Umbilical cord (tissue), 2 donors: ENCODE measurements at places on chromosomes 2 and 18. TPM values are rescaled to one million over a fixed set of nuclear protein-coding genes. Genes with fewer than 3 reads are reported as not detected.
A peak's percentile ranks its signal among the peaks of the same experiment; 100 is the strongest.

GRCh38 chr2:145258903-145259579 is 739.1 kb upstream of the ZEB2 start:
- DNase-seq: no peak

BIRC6 gene
- total RNA-seq: 174 TPM

DNA sequence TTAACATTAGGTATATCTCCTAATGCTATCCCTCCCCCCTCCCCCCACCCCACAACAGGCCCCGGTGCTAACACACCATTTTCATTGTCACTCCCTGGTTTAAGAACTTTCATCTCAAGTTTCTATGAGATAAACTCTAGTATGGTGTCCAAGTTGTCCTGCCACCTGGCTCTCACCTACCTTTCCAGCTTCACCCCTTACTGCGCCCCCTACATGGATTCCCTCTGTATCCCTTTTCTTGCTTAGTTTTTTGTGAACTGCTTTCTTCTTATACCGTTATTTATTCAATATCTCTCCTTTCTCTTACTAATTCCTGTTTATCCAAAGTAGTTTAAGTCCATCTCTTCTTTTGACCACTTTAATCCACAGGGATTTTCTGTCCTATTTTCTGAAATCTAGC is 15.2 kb downstream of the EML4 start:
- no peak for DNase-seq

DYSF gene
- 2.9 TPM for total RNA-seq

GRCh38 chr2:196967116-196967515 is 40.6 kb upstream of the PGAP1 start:
- peak; percentile 38 for DNase-seq

- no peak for DNase-seq
Measured at GRCh38 chr2:40380041-40380440, 71.8 kb downstream of the SLC8A1 start.

DNA sequence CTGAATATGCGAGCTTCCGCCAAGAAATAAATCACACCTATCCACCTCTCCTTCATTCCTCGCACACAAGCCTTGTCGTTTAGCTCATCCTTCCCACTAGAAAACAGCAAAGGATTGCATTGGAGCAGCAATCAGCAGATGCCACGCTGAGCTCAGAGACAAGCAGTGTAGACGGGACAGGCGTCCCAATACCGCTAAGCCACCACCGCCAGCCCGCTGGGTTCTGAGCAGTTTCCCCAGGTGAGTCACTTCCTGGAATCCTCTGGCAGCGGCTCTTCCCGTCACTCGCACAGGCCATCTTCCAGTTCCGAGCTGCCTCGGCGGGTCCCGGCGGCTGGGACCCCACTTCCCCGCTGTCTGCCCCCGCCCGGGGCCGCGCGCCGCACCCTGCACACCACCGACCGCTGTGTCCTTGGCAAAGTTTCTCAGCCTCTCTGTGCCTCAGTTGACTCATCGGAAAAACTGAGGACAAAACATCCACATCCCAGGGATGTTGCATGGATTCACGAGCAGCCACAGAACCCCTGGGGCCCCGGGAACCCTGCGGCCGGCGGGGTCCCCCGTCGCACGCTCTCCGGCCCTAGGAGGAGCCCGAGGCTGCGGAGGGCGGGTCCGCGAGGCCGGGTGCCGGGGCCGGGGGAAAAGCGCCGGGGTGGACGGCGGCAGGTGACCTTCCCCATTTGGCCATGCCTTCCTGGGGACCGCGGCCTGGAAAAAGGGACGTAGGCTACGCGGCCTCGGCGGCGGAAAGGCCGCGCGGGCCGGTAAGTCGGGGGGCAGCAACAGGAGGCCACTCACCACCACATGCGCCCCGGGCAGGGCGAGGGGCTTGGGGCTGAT is 573 bp downstream of the KDSR start:
- DNase-seq: peak; percentile 36

DNA sequence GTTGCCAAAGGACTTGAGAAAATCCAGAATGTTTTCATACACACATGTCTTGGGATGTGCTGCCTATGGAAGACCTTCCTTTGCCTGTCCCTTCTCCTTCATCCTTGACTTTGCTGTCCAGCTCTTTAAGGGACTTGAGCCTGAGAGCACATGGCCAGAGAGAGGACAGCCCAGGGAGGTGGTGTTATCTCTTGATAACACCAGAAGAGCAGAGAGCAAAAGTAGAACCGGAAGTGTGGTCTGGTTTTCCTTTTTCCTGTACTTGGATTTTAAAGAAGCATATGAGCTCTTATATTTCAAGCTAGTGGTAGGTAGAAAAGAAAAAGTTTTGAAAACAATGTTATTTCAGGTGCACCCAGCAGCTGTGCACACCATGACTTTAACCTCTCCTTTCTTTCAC is 94.1 kb upstream of the ZNF532 start:
- no peak for DNase-seq

SLC14A1 gene
- 15.2 TPM for total RNA-seq

SP140L gene
- 4.1 TPM for total RNA-seq

DNA sequence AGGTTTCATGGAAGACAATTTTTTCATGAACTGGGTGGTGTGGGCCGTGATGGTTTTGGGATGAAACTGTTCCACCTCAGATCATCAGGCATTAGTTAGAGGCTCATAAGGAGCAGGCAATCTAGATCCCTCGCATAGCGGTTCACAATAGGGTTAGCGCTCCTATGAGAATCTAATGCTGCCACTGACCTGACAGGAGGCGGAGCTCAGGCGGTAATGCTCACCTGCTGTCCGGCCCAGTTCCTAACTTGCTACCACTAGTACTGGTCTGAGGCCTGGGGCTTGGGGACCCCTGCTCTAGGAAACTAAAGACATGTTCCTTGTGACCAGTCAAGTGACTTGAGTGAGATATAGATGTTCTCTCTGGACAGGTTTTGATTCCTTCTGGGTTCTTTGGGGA is 49.2 kb downstream of the OXER1 start:
- no peak for DNase-seq

MYO3B gene
- total RNA-seq: 3.9 TPM

DNA sequence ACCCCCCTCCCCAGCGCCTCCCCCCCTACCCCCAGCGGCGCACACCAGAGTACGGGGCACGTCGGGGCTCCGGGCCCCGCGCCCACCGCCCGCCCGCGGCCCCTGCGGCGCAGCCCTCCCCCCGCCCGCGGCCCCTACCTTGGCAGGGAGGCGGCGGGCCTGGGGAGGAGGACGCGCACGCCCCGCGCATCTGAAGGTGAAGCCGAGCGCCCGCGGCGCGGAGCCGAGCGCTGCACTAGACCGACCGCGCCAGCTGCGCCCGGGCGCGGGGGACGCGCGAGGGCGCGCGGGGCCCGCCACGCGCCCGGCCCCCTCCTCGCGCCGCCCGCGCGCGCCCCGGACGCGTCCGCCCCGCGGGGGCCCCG is at the start of gene ZNF516:
Gene ZNF516, minus strand, starts transcription at position 237 of the 365 bp plus-strand sequence. CDS start 52,188 bp downstream, outside the sequence.
- DNase-seq: peak; percentile 25

DNA sequence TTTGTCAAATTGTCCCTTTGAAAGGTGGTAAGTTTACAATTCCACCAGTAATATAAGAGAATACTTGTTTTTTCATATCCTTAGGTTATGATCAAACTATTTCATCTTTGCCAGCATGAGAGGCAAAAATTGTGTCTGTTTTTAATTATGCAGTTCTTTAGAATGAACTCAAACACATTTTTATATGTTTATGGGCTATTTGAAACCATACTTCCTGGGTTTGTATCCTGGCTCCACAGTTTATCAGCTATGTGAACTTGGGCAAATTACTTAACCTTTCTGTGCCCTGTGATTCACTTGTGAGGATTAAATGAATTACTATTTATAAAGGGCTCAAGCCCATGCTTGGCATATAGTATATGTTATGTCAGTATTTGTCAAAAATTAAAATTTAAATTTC is 109.4 kb downstream of the TANC1 start:
- no peak for DNase-seq

- peak; percentile 19 for DNase-seq
Measured at GRCh38 chr18:7775128-7775527, 208.0 kb downstream of the PTPRM start.

SCYGR3 gene
- not detected for total RNA-seq

GRCh38 chr2:183124957-183125255 is 663 bp downstream of the NUP35 start:
- no peak for DNase-seq
